NCI-H1417 (cell line): ENCODE measurements at places on chromosomes 13 and 19.

- DNase-seq, result no peak
These were observed 540 bp upstream of the USE1 start for GRCh38 chr19:17214508-17215126.

GRCh38 chr19:5036698-5037563 lies 68.0 kb downstream of the KDM4B start:
- DNase-seq, result peak; percentile 72

DNA sequence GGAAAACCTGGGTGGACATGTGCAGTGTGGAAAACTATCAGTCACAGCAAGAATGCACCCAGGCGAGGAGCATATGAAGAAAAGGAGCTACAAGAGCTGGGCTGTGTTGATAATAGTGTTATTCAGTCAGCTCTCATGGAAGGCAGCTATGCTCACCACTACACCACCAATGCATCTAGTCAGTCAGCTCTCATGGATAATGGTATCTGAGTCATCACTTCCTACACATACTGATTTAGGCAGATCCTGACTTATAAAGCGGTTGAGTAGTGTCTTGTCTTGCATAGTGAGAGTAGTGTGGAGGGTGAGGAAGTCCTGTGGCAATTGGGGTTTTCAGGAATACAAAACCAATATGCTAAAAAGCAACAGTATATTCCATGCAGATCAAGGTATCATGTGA lies 9.1 kb upstream of the ZNF160 start:
- DNase-seq, result no peak

DNA sequence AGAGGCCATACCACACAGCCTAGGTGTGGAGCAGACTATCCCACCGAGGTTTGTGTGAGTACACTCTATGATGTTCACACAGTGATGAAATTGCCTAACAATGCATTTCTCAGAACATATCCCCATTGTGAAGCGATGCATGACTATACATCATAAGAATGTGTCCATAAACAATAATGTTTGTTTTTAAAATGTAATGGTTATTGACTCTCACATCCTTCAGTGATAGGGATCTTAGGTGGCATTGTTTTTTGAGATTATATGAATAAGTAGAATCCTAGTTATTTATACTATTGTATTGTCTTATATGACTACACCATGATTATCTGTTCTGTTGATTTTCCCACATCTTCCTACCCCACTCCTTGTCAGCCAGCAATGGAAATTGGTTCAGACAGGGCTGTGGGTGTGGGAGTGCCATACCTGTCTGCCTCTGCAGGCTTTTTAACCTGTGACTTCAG lies 13.6 kb downstream of the CCNA1 start:
- no peak for DNase-seq

DNA sequence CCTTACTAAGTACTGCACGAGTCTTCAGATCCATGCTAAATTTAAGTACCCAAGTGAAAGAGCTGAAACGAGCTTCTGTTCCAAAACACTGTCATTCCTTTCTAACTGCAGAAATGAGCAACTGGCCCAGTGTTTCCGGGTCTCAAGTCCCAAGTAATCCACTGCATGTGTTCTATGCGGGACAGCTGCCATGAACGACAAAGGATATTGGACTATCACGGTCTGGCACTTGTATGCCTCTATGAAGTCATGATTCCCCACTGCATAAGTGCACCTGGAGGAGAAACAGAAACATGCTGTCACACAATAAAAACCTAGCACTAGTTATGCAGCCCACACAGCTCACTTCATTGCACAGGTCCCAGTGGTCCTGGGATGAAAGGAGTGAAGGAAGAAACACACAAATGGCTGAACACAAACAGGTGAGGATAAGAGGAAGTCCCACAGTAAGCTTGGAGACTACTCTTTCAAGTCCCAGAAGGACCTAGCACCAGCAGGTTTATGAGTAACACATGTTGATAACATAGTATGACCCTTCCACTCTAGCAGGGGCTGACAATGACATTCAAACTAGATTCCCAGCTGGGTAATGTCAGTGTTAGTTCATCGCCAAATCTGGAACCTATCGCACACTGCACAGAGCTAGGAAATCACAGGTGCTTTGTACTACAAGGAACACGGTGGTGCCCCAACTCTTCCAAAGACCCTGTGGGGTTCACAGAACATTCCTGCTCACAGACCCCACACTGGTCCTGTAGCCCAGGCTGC lies 11.3 kb downstream of the PCID2 start:
- no peak for DNase-seq
